ENCODE measurements at places on chromosomes 6 and 20. TPM values are rescaled to one million over a fixed set of nuclear protein-coding genes. Genes with fewer than 3 reads are reported as not detected.

The MYCT1 gene
- not detected for total RNA-seq

GRCh38 chr6:169075915-169076654, 177.6 kb downstream of the THBS2 start:
- H3K4me3 ChIP-seq = no peak overlapping the region
- no peak overlapping the region for H3K27ac ChIP-seq
- H3K36me3 ChIP-seq = no peaks in the 10 kb centered on the region
- H3K27me3 ChIP-seq = peaks cover 1% of the 10 kb centered on the region

GRCh38 chr20:36167902-36168503, 13.5 kb downstream of the EPB41L1 start:
- no peaks in the 10 kb centered on the region for H3K27me3 ChIP-seq
- H3K36me3 ChIP-seq = no peaks in the 10 kb centered on the region
- no peak overlapping the region for H3K27ac ChIP-seq
- no peak overlapping the region for H3K4me3 ChIP-seq

GRCh38 chr6:109240370-109241084, 141.7 kb downstream of the CD164 start:
- no peak for DNase-seq
- peaks cover 20% of the 10 kb centered on the region for H3K4me1 ChIP-seq
- no peak overlapping the region for H3K4me3 ChIP-seq
- H3K36me3 ChIP-seq = no peaks in the 10 kb centered on the region
- H3K27ac ChIP-seq = no peak overlapping the region

DNA sequence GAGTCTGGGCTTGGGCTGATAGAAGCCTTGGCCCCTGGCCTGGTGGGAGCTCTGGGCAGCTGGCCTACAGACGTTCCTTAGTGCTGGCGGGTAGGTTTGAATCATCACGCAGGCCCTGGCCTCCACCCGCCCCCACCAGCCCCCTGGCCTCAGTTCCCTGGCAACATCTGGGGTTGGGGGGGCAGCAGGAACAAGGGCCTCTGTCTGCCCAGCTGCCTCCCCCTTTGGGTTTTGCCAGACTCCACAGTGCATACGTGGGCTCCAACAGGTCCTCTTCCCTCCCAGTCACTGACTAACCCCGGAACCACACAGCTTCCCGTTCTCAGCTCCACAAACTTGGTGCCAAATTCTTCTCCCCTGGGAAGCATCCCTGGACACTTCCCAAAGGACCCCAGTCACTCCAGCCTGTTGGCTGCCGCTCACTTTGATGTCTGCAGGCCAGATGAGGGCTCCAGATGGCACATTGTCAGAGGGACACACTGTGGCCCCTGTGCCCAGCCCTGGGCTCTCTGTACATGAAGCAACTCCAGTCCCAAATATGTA, 957 bp upstream of the VEGFA start:
- H3K4me3 ChIP-seq = peak overlapping the region; percentile 97
- peak overlapping the region; percentile 93 for H3K27ac ChIP-seq
- no peak for DNase-seq
- H3K36me3 ChIP-seq = peaks cover 22% of the 10 kb centered on the region
- peaks cover 18% of the 10 kb centered on the region for H3K4me1 ChIP-seq

DNA sequence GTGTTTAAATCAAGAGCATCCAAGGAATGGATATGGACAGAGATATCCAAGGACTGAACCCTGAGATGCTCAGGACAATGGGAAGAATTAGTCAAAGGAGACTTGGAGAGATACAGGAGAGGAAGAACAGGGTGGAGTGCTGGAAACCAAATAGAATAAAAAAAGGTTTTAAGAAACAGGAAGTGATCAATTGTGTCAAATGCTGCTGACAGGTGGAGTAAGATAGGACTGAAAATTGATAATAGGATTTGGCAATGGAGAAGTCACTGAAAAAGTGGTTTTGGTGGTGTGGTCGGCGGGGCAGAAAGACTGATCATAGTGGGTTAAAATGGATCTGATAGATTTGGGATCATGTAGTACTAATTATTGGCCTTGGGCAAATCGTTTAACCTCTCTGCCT, 37.9 kb upstream of the PNRC1 start:
- H3K36me3 ChIP-seq = peaks cover 6% of the 10 kb centered on the region
- no peak overlapping the region for H3K27ac ChIP-seq
- H3K4me3 ChIP-seq = no peak overlapping the region

The MAP3K7 gene
- 22.8 TPM for total RNA-seq

The SLC13A3 gene
- total RNA-seq = not detected

The EYS gene
- not detected for total RNA-seq

DNA sequence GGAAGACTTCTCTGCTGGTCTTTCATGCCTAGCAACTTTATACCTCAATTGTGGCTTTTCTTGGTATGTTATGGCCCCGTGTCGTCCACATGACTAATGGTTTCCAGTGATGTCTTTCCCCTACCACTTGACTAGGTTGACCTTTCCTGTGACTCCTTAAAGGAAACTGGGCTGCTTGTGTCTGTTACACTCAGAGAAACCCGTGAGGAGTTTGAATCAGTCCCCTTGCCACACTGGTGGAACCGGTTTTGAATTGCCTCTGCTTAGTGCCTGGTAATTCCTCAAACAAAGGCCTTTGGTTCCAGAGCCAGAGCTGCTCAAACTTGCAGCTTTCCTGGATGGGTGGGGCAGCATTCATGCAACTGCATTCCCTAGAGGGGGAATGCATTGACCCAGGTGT, 21.9 kb downstream of the ECT2L start:
- no peaks in the 10 kb centered on the region for H3K36me3 ChIP-seq
- peak overlapping the region; percentile 20 for H3K4me3 ChIP-seq
- H3K4me1 ChIP-seq = peaks cover 29% of the 10 kb centered on the region
- peaks cover 1% of the 10 kb centered on the region for H3K27me3 ChIP-seq
- peak overlapping the region; percentile 83 for H3K27ac ChIP-seq

The GRM4 gene
- total RNA-seq = 0.11 TPM

The PHACTR2 gene
- total RNA-seq = 13.5 TPM

The FOXS1 gene
- not detected for total RNA-seq

DNA sequence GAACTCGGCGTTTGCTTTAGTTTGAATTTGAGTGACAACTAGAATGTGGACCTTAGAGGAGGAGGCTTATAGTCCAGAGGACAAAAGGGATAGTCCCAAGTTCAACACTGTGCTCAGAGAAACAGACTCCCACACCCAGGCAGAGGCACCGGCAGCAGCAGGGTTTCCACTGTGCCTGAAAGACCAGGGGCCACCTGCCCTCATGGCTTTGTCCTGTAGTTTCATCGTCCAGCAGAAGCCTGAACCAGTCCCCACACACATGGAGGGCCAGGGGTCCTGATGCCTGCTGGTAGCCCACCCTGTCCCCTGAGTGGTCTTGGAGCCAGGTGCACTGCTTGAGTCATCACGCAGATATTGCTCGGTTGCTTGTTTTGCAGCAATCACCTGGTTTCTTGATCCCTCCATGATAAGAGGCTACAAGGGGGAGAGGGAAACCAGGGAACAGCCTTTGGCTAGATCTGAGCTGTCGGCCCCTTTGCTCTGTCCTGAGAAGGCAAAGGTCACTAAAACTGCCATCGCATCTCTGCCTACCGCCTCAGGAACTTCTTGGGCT, 7.2 kb upstream of the ACSS1 start:
- H3K4me3 ChIP-seq = no peak overlapping the region
- peaks cover 14% of the 10 kb centered on the region for H3K27me3 ChIP-seq
- H3K27ac ChIP-seq = no peak overlapping the region
- peaks cover 4% of the 10 kb centered on the region for H3K4me1 ChIP-seq

The CD40 gene
- 3.3 TPM for total RNA-seq

The ANKRD66 gene
- total RNA-seq = not detected

The SLC52A3 gene
- total RNA-seq = not detected

The ENPP1 gene
- total RNA-seq = 0.20 TPM

DNA sequence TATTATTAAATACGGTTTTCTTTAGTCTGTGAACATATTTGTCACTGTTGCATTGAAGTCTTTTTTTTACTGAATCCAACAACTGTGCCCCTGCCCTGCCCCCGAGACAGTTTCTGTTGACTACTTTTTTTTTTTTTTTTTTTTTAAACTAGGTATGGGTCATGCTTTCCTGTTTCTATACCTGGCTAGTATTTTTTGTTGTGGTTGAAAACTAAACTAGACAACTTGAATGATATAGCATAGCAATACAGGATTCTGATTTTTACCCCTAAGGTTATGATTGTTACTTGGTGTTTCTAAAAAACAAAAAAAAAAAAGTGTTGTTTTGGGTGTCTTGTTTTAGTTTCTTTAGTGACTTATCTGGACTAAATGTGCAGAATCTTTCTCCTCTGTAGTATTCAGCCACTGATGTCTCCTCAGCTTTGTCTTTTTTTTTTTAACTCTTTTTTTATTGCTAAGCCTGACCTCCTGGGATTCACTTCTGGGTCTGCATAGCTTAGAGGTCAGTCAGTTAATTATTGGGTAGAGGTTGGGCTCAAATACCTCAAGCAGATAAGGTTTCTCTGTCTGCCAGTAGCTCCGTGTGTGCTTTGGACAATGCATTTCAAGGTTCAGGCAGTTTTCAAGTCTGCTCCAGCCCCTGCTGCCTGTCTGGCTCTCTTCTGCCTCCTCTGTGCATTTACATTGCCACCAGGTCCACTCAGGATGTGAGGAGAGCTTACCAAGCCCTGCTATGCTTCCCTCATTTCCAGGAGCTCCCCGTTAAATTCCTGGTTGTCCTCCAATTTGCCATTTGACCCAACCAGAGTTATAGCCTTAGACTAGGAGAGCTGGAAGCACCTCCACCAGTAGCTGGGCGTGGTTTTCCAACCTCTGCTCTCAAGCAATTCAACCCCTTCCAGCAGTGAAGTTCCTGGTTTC, 91.4 kb downstream of the SYNDIG1 start:
- no peak for DNase-seq
- peaks cover 3% of the 10 kb centered on the region for H3K27me3 ChIP-seq
- no peak overlapping the region for H3K27ac ChIP-seq
- H3K4me1 ChIP-seq = no peaks in the 10 kb centered on the region
- no peak overlapping the region for H3K4me3 ChIP-seq
- H3K36me3 ChIP-seq = peaks cover 2% of the 10 kb centered on the region

The ARMH2 gene
- 0.40 TPM for total RNA-seq

The DLK2 gene
- total RNA-seq = 1.0 TPM

- H3K36me3 ChIP-seq = peaks cover 5% of the 10 kb centered on the region
- peaks cover 44% of the 10 kb centered on the region for H3K4me1 ChIP-seq
- no peak overlapping the region for H3K27ac ChIP-seq
- H3K4me3 ChIP-seq = no peak overlapping the region
- peak; percentile 22 for DNase-seq
These were observed 86.7 kb downstream of the GMDS start for GRCh38 chr6:2158596-2159271.

DNA sequence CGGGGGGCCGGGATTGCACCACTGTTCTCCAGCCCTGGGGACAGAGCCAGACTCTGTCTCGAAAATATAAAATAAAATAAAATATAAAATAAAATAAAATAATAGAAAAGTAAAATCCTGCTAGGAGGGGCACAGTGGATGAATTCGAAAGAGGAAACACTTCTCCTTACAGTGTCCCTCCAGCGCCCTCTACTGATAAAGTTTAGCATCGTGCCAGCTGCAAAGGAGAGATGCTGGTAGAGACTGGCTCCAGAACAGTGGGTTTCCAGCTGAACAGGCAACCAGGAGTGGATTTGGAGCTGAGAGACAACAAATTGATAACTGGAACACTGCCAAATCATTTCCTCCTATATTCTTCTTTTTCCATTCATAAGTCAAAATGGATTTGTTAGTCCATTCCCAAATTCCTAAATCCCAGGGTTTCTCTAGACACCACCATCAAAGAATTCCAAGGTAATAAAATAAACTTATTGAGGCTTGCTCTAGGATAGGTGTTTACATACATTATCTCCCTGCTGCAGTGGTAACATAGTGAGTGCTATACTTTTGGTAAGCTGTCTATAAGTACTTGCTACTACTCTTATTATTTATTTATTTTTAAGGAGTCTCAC, 31.7 kb upstream of the TBPL1 start:
- no peak overlapping the region for H3K27ac ChIP-seq
- peak; percentile 89 for DNase-seq
- H3K4me3 ChIP-seq = no peak overlapping the region
- H3K4me1 ChIP-seq = peaks cover 4% of the 10 kb centered on the region
- no peaks in the 10 kb centered on the region for H3K36me3 ChIP-seq
- H3K27me3 ChIP-seq = peaks cover 9% of the 10 kb centered on the region

The SLC22A3 gene
- total RNA-seq = not detected

- H3K27ac ChIP-seq = no peak overlapping the region
- peaks cover 4% of the 10 kb centered on the region for H3K27me3 ChIP-seq
- H3K4me1 ChIP-seq = no peaks in the 10 kb centered on the region
- no peak for DNase-seq
- no peak overlapping the region for H3K4me3 ChIP-seq
These were observed 168.0 kb upstream of the PHACTR1 start for GRCh38 chr6:12548526-12548925.

DNA sequence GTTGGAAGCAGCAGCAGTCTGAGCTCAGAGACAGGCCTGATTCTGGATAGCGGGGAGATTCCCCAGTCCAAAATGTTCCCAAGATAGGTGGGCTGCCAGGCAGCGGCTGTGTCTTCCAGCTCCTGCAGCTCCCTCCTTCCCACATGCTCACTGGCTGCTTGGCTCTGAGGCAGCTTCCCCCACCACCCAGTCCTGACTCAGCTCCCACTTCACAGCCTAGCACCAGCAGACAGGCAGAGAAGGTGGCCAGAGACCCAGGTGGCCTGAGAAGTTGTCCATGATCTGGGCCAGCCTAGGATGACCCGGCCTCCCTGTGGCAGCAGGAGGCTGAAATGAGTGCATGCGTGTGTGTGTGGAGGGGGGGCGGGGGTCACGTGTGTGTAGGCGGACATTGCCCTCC, 94.9 kb downstream of the MDGA1 start:
- no peak for DNase-seq
- H3K4me1 ChIP-seq = no peaks in the 10 kb centered on the region
- H3K4me3 ChIP-seq = no peak overlapping the region
- H3K27me3 ChIP-seq = peaks cover 2% of the 10 kb centered on the region
- no peaks in the 10 kb centered on the region for H3K36me3 ChIP-seq
- H3K27ac ChIP-seq = no peak overlapping the region

DNA sequence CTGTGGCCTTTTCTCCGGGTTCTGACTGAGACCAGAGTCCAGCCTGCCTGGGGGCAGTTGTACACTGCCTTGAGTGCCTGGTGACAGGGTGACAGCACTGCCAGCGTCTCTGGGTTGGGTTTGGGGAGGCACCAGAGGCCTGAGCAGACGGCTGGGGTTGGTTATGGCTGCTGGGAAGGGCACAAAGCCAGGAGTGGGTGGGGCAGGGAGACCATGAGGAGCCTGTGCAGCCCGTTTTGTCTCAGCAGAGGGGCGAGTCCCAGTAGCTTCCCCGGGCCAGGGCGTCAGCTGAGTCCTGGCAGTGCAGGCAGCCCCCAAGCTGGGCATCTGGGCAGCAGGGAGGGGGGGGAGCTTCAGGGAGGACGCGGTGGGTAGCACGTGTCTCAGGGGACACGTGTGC, 15.3 kb upstream of the SULF2 start:
- H3K36me3 ChIP-seq = no peaks in the 10 kb centered on the region
- no peak overlapping the region for H3K4me3 ChIP-seq
- no peaks in the 10 kb centered on the region for H3K4me1 ChIP-seq

DNA sequence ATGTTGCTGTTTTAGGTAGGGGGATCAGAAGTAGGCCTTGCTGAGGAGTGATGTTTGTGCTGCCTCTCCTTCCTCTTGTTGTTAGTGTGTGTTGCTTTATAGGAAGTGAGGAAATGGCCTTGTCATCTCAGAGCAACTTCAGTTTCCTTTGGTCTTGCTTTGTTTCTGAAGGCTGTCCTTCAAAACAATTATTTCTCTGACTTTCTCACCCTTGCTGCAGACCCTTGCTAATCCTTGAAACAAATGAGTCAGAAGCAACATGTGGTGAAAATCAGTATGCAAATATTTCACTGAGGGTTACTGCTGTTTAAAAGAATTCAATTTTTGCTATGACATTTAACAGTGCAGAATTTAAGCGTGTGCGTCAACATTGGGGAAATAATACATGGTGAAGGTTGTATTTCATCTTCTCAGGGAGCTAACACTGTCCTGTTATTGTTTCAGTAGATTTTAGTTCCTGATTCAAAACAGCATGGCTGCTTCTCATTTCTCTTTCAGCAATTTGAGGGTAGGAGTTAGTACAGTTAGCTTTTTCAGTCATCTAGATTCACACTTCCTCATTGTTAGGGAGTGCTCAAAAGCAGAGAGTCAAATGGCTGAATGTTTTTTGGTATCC, 13.8 kb downstream of the RNF144B start:
- H3K36me3 ChIP-seq = peaks cover 6% of the 10 kb centered on the region
- peak overlapping the region; percentile 74 for H3K27ac ChIP-seq
